ENCODE measurements at places on chromosomes 7 and 10.
A peak's percentile ranks its signal among the peaks of the same experiment; 100 is the strongest.

DNA sequence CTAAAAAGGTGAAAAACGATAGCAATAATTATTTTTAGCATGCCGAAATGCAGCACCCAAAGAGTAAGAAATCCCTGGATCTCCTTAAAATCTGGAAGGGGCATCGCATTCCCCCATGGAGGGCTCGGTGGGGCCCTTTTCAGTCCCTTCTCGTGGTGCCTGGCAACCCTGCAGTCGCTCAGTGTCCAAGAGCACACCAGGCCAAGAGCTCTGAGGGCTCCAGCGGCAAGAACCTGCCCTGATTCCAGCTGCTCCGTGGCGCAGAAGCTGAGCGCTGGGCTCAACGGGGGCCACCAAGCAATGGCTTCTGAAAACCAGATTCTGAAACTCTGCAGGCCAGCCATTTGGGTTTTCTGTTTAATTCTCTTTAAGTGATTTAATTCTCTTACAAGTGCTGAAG is 131.2 kb downstream of the PRKAG2 start:
- no peak for DNase-seq

DNA sequence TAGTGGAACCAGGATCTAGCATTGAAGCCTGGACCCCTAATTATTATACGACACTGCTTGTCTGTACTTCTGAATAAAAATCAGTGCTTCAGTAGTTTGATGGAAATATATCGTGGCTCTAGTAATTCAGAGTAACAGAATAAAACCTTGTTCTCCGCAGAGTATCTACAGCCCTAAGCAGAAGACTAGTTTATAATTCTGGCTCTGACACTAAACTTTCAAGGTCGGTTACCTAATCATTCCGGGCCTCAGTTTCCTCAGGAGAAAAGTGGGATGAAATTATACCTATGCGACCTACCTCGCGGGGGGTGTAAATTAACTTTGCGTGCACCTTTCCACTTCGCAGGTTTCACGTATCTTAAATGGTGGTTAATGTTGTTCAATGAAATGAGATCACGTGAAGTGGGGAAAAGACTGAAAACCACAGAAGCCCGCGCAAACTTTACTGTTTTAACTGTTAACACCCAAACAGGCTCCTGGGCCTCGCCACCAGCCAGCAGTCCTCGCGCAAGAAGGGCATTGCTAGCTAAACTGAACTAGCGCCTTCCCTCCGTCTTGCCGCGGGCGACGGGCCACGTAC is 615 bp downstream of the THAP5 start:
- no peak for DNase-seq

- peak; percentile 3 for DNase-seq
Measured at GRCh38 chr10:14093730-14094484, 236.8 kb downstream of the FRMD4A start.

DNA sequence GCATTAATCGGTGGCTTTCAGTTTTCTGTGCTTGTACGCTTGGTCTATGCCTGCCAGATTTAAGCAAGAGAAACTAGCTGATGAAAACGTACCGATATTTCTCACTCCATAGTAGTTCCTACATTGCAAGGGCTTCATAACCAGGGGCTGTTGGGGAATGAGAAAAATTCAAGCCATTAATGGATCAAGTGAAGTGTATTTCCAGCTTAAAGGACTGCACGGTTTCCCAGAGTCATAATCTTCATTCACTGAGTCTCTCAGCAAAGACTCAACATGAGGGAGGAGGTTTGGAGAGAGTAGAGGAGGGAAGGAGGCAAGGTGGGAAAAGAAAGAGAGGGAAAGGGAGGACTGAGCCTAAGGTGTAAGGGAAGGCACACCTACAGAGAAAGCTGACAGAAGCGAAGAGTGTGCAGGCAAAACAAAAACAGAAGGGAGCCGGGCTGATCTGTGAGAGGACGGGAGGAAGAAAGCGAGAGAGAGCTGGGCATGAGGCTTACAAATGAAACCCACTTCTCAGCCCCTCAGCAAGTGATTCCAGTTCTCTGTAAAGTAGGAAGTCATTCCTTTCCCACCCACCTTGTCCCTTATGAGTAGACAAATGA is 625 bp downstream of the GIMAP2 start:
- no peak for DNase-seq
